CMK (cell line): ENCODE measurements at places on chromosomes 12 and 14.

DNA sequence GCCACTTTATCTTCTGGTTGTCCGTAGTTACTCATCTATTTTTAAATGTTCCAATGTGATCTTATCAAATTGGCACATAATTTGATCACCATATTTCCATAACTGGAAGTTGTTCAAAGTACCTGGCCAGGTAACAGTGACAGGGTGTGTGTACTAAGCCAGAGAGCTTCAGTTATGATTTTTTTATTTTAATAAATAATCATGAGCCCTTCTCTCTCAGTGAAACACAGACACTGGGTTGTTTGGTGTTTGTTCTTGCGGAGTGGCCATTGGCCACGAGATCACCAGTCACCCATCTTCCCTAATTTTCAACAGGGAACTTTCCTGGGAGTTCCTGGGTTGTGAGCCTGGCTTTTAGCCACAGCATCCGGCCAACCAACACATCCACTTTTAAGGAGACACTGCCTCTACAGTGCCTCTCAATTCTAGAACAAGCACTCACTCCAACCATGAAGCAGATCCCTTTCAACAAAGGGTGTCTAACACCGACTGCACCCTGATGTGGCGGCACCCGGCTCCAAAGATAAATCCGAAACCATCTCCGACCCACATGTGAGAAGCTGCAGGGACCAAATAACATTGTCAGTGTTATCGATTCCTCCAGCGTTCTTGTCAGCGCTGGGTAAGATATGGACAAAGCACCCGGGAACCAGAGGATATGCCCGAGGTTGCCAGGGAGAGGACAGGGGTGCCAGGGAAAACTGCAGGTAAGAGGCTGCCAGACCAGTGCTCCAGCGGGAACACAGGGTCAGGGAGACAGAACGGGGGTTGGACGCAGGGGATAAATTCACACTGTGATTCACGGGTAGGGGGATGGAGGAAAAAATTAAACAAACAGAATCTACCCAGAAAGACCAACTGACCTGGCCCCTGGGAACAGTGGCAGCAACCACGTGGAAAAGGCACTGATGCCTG lies 49.9 kb downstream of the FOXN3 start:
- DNase-seq: no peak

GRCh38 chr12:52627395-52628110 lies 9.2 kb upstream of the KRT73 start:
- DNase-seq: no peak

GRCh38 chr12:63792338-63792737 lies 12.6 kb downstream of the RXYLT1 start:
- DNase-seq: no peak

DNA sequence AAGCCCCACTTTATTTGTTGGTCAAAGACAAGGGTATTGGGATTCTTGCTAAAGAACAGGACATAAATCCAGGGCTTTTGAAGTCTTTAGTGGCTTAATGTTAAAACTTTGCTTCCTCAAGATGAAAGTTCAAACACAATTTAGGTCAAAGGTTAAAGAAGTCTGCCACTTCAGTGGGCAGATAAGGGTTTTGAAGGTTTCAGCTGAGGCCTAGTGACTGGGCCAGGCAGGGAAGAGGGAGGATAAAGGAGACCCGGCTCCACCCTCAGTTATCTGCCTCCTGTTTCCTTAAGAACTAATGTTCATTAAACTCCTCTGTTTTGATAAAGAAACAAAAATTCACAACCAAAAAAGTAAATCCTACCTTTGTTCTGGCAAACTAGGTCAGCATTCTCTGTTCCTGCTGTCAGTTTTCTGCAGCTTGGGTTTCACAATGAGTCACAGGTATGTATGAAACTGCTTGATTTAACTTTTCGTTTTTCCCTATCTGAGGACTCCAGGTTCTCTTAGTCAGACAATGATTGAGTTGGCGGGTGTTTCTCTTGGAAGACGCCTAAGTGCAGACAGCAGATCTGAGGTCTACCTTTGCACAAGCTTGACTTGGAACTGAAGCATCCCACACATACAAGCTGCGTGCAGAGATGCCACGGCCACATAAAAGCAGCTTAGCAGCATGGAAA lies 208.3 kb downstream of the EXOC5 start:
- DNase-seq: no peak

GRCh38 chr12:42097971-42098370 lies 46.7 kb downstream of the GXYLT1 start:
- no peak for DNase-seq

GRCh38 chr14:100421756-100422470 lies 98.8 kb downstream of the SLC25A47 start:
- no peak for DNase-seq

- no peak for DNase-seq
Observed at GRCh38 chr12:117907108-117907689, 61.6 kb downstream of the KSR2 start.

GRCh38 chr12:68850390-68850789 lies 42.4 kb downstream of the MDM2 start:
- no peak for DNase-seq

- DNase-seq: no peak
Observed at GRCh38 chr12:9719790-9720189, 13.1 kb downstream of the CLECL1 start.

- no peak for DNase-seq
Observed at GRCh38 chr12:106907846-106908245, 47.9 kb upstream of the TMEM263 start.

- no peak for DNase-seq
Observed at GRCh38 chr14:50875359-50876070, 3.7 kb downstream of the ABHD12B start.

- no peak for DNase-seq
Observed at GRCh38 chr12:109581856-109582255, 8.3 kb downstream of the MVK start.

DNA sequence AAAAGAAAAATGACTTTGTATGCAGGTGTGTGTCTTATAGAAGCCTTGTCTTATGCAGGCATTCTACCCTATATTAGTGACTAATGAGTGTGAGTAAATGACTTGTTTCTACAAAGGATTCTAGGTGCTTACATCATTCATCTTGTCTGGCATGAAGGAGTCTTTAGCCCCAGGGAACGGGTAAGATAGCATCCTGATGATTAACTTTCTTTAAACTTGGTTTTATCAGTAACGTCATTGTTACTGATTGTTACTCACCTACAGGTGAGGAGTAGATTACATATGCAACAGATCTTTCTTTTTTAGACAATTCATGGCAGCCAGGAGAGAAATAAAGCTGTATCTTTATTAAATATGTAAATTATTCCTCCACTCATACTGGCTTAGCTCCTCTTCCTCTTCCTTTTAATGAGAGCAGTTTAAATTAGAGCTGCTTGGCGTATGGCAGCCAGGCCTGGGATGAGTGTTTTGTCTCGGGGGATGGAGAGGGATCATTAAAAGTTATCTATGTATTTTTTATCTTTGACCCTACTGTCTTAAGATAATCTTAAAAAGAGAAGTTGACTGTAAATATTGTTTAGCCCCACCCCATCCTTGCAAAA lies 57.2 kb upstream of the ATP2A2 start:
- no peak for DNase-seq

GRCh38 chr14:104892531-104893434 lies 27.7 kb downstream of the CEP170B start:
- no peak for DNase-seq

DNA sequence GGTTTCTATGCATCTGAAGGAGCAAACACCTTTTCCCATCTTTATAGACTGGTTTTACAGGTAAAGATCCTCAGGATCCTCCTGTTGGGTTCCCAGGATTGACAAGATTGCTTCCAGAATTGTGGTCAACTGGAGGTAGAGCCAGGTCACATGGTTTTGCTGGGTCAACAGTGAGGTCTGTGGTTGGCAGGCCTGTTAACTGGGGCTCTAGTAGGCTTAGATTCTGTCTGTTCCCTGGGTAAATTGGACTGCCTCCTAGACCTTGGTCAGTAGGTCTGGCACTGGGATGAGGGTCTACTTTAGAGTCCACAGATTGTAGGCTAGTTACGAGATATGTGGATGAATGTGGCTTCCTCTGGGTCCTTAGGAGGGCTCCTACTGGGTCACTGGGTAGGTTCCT lies 3.5 kb upstream of the PZP start:
- no peak for DNase-seq

DNA sequence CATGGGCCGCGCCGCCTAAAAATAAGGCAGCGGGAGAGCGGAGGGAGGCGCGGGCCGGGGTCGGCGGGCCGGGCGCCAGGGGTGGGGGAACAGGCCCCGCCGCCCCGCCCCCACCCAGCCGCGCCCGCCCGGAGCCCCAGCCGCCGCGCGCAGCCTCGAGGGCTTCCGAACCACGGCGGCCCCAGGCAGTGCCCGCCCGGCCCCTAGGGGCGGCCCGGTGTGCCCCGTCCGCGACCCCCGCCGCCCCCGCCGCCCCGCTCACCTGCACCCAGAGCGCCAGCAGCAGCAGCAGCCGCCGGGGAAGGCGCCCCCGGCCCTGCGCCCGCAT lies 519 bp downstream of the JAG2 start:
- DNase-seq: no peak

DNA sequence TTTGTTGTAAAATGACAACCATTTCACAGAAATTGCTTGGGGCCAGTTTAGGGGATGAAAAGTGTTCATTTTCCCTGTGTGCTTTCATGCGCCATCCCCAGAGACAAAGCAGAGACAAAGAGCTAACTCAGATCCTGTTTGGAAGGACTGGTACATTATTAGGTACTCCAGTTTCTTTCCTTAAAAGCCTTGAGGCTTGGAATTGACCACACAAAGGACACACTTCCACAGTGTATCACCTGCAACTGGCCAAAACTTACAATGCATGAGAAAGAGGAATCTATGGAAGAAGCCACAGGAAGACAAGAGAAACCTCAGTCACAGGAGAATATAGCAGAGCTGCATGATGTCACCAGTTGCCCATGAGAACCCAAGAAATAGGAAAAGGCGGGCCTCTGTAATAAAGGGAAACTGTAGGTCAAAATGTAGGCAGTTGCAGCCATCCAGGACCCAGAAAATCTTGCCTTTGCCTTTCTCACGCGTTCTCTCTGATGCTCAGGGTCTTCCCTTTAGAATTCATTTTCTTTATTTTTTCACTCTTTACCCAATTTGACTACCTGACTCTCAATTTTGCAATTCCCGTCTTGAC lies 339.0 kb downstream of the RMST start:
- DNase-seq: no peak

- no peak for DNase-seq
Observed at GRCh38 chr12:79309039-79309438, 381.7 kb downstream of the PAWR start.
